ENCODE measurements at places on chromosomes 13 and 19.
A peak's percentile ranks its signal among the peaks of the same experiment; 100 is the strongest.

DNA sequence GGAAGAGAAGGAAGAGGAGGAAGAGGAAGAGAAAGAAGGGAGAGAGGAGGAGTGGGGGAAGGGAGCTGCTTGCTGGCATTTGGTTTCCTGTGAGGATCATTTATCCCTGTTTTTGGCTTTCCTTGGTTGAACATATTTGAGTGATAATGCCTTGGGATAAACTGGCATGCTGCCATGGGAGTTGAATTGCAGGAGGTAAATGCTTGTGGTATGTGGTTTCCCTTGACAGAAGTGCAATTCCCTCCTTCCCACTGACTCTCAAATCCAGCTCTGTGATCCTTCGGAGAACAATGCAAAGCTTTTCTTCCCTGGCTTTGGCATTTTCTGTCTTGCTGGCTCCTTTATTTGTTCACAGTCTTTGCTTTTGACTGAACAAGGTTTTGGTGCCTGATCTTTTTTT lies 27.2 kb upstream of the CBY2 start:
- DNase-seq = no peak

GRCh38 chr19:39406656-39407409 lies at the start of gene ZFP36:
ZFP36 (plus strand) TSS chr19:39406847; CDS start chr19:39406905, 58 bp downstream.
- no peak for DNase-seq

GRCh38 chr19:41882568-41883462 lies at the start of gene ARHGEF1:
ARHGEF1 (plus strand) TSS chr19:41883184; CDS start chr19:41888083, 4,899 bp downstream.
- DNase-seq = no peak

GRCh38 chr13:36353001-36353400 lies 6.8 kb upstream of the SPART start:
- no peak for DNase-seq

- no peak for DNase-seq
Measured at GRCh38 chr13:98853771-98854221, 101.3 kb upstream of the SLC15A1 start.

DNA sequence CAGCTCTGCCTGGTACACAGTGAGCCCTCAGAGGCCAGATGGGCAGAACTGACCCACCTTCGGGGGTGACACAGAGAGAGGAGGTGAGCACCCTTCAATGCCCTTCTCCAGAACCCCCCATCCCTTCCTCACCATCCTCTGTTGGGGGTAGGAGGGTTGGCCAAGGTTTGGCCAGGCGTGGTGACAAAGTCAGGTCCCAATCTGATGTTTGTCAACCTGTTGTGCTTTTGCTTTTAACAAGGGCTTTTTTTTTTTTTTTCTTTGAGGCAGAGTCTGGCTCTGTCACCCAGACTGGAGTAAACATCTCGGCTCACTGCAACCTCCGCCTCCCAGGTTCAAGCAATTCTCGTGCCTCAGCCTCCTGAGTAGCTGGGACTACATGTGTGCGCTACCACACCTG lies 7.3 kb downstream of the PTGIR start:
- DNase-seq = no peak

GRCh38 chr13:110347535-110348308 lies 40.6 kb downstream of the COL4A2 start:
- DNase-seq = no peak

- peak; percentile 88 for DNase-seq
Measured at GRCh38 chr19:10805758-10806247, 30.2 kb downstream of the TMED1 start.

- DNase-seq = no peak
Measured at GRCh38 chr19:3983936-3984583, 1.2 kb downstream of the EEF2 start.

GRCh38 chr13:49584771-49585182 lies 581 bp downstream of the RCBTB1 start:
- no peak for DNase-seq

GRCh38 chr13:111510502-111511218 lies 190.2 kb downstream of the TEX29 start:
- DNase-seq = no peak

- DNase-seq = no peak
Measured at GRCh38 chr19:45467115-45467455, 711 bp upstream of the FOSB start.

- DNase-seq = no peak
Measured at GRCh38 chr19:51043497-51043896, 8.7 kb upstream of the KLK12 start.

DNA sequence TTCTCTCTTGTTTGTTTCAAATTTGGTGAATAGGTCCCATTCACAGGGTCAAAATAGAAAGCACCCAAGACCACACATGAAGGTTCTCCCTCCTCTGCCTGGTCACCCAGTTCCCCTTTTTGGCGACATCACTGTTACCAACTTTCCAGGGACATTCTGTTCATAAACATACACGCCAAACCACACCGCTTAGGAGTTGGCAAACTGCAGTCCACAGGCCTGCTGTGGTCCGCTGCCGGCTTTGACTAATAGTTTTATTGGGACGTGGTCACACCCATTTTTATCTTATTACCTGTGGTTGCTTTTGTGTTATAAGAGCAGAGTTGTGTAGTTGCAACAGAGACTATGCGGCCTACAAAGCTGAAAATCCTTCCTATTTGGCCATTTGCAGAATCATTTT lies 24.2 kb downstream of the UHRF1 start:
- no peak for DNase-seq

DNA sequence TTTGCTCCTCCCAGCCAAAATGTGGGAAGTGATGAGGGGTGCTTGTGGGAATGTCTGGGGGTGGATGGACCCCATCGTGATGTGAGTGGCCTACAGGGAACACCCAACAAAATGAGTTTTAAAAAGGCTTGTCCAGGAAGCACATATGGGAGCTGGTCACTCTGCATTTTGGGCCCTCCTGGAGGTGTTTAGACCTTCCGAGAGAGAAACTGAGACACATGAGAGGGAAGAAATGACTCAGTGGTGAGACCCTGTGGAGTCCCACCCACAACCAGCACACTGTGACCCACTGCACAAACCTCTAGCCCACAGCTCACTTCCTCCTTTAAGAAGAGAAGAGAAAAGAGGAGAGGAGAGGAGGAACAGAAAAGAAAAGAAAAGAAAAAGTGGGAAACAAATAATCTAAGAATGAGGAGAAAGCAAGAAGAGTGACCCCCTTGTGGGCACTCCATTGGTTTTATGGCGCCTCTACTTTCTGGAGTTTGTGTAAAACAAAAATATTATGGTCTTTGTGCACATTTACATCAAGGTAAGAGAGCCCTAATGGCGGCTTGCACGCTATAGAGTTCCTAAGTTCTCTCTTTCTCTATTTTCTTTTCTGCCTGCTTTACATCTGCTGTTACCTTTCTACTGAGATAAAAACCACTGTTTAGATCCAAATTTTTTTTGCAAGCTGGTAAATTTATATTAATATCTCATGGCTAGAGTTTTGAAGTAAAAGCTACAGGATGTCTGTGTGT lies 13.3 kb upstream of the LILRB1 start:
- no peak for DNase-seq

- peak; percentile 43 for DNase-seq
Measured at GRCh38 chr13:46551410-46552302, 1.3 kb upstream of the LRCH1 start.

GRCh38 chr13:101590479-101590878 lies 138.0 kb downstream of the ITGBL1 start:
- no peak for DNase-seq

DNA sequence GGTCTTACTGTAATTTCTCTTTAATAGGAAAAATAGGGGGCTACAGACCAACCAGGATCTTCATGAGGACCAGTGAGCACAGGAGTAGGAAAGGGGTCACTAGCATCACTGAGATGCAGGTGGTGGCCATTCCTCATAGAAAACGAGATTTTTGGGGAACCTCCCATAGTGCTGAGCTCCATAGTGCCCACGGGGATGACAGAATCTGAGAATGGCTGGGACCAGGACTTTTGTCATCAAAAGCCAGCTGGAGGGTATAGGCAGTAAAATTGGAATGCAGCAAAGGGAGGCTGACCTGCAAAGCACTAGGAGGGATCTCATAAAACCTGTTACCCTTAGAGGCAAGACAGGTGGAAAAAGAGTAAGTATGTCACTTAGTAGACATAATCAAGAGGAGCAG lies 28.4 kb upstream of the CEACAM21 start:
- no peak for DNase-seq

- DNase-seq = no peak
Measured at GRCh38 chr13:66137384-66137783, 1092.8 kb downstream of the PCDH9 start.

- no peak for DNase-seq
Measured at GRCh38 chr19:40507892-40508291, 41.1 kb downstream of the SPTBN4 start.

DNA sequence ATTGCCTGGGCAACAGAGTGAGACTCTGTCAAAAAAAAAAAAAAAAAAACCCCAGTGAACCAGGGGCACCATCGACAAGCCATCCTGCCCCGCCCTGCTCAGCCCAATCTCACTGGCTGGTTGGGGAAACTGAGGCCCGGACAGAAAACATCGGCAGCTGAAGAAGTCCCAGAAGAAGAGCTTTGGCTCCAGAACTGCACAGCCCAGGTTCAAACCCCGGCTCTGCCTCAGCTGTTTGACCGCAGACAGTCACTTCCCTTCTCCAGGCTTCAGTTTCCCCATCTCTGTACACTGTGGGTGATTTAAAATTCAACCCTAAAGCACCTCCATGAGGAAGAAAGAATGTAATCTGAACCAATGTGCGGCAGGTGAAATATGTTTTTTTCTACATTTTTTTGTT lies 9.4 kb upstream of the SEMA6B start:
- DNase-seq = no peak

All from NCI-H524 treated with DMSO at 0.1 percent for 48 hours (cell line).